Keratinocyte (primary cell): ENCODE measurements at places on chromosomes 3 and 15.

- DNase-seq = no peak
Measured at GRCh38 chr15:59998305-59998949, 5.7 kb upstream of the FOXB1 start.

DNA sequence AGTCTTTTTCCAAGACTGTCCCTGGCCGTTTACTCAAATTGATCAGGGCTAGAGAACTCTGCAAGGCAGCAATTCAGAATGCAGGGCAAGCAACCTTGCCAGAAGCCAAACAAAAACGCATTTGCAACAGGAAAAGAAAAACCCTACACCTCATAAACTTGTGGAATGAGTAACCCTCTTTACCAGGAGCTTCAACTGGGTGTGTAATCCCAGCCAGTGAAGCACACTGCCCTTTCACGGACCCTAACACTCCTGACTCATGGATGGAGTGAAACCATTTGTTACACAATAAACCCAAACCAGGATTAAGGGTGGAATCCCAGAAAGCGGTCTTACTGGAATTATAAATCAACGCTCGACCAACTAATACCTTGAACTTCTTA, 14.8 kb upstream of the LDHAL6B start:
- DNase-seq = peak; percentile 73

GRCh38 chr3:119562307-119562961, 3.0 kb upstream of the CD80 start:
- no peak for DNase-seq

GRCh38 chr3:185399737-185400667, 37.1 kb downstream of the MAP3K13 start:
- no peak for DNase-seq

DNA sequence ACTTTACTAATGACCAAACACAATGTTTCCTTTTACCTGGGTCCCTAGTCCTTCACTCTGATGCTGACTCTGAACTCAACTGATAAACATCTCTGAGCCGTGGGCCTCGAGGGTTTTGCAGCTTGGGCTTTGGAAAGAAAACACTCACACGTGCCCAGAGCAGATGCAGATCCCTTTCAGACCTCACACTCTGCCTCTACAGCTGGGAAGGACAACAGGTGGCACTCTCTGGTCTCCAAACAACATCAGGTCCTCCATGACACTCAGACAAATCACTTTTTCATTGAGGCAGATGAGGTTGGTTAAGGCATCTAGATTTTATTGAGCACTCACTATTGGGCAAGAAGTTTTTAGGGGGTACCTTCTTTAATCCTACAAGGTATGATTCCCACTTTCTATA, 64.7 kb upstream of the NTRK3 start:
- DNase-seq = no peak

GRCh38 chr3:17213102-17213501, 328.3 kb downstream of the PLCL2 start:
- DNase-seq = no peak

GRCh38 chr15:95503640-95504225, 826.8 kb upstream of the NR2F2 start:
- no peak for DNase-seq

- DNase-seq = no peak
Measured at GRCh38 chr3:183116025-183116614, 16.8 kb upstream of the MCCC1 start.

DNA sequence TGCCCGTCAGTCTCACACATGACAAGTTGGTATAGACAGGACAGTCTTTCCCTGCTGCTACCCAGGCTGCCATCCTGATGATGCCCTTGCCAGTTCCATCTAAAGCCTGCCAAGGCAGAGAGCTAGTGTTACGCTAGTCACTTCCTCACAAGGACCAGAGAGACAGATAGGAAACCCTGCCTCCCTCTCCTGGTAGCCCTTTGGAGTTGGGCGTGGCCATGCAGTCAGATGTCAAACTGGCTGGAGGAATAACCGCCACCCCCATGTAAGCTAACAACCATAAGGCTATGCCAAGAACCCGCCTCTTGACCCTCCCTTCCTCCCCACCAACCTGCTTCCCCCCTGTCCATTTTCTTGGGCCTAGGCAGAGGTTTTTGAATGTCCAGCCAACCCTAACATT, 2.8 kb downstream of the TMEM115 start:
- no peak for DNase-seq

GRCh38 chr15:78353093-78353492, 12.9 kb downstream of the CRABP1 start:
- DNase-seq = no peak

GRCh38 chr3:191531434-191531972, 70.5 kb downstream of the PYDC2 start:
- no peak for DNase-seq

DNA sequence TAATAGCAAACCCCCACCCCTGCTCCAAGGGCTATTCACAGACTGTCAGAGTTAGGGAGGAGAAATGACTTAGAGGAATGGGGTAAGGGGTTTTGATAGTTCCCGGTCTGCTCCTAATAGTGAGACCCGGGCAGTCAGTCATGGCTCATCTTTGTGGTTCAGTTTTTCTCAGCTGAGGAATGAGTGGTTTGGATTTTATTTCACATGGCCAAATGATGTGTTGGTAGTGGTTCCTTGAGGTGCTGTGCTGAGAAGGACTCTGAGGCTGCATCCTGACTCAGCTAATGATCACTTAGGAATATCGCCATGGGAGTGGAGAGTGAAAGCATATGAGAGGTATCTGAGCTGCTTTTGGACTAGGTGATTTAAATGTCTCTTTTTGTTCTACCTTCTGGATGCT, 80.2 kb downstream of the LPP start:
- no peak for DNase-seq

GRCh38 chr3:195708626-195709481, 11.9 kb upstream of the MUC20 start:
- no peak for DNase-seq

GRCh38 chr3:69051756-69052471, at the start of gene TMF1:
Gene TMF1, minus strand, starts transcription at chr3:69052333. Its CDS starts 247 bp downstream, at chr3:69052086.
- peak; percentile 93 for DNase-seq

- DNase-seq = no peak
Measured at GRCh38 chr3:57998366-57999283, 9.6 kb upstream of the FLNB start.

- no peak for DNase-seq
Measured at GRCh38 chr3:162665684-162666391, 1169.2 kb downstream of the OTOL1 start.

DNA sequence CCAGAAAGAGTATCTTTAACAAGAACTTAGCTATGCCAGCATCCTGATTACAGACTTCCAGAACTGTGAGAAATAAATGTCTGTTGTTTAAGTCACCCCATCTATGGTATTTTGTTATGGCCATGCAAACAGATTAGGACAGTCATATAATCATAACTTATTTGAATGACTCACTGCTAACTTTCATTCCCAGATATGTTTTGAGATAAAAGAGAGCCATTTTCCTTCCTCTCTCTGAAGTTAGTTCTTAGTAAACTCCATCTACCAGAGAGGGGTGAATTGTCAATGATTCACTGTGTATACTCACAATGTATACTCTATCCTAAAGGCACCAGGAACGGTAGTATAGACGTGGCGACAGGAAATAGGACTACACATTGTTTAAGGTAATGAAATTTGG, 179.4 kb upstream of the DPH6 start:
- DNase-seq = no peak

DNA sequence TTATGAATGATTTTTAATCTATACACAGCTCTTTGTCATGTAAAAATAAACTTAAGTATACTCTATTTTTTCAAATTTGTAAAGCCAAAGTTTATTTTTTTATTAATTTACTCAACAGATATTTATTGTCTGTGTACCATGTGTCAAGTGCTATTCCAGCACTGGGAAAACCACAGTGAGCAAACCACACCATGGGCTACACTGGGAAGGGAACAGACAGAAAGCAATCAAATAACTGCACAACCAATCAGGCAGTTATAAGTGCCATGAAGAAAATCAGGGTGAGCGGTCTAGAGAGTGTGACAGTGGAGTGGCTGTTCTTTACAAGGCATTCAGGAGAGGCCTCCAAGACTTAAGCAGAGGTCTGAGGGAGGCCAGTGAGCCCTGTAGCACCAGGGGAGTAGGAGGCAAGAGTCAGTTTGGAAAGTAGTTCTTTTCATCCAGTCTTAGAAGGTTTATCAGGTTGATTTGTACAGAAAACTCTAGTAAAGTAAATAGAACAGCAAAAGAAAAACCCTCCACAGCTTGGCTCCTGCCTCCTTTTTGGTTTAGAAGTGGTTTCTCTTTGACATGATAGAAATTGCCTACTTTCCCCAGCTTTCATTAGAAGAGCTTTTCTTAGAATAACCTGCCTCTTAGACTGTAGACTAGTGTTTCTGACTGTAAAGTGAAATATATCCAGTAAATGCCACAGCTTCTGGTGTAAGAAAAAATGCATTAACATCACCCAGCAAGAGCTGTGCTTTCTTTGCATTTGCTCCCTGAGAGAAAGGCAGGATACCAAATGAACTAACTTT, 13.7 kb downstream of the EIF2AK4 start:
- DNase-seq = no peak

GRCh38 chr15:64634576-64635498, 140.6 kb downstream of the RBPMS2 start:
- DNase-seq = no peak

DNA sequence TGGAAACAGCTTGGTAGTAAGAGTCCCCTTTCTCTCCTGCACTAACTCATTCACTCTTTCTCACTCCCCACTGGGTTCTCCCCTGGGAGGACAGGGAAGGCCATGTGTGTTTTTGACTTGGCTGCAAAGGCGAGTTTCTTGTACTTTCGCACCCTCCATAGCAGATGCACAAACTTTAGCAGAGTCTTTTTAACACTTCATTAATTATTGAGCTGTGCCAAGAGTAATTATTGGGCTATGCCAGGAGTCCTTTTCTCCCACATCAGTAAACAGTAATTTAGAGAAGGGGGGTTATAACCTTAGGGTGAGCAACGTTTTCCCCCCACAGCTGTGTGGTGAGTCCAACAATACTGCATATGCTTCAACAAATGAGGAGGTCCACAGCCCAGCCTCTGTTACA, 224.4 kb upstream of the ATP11B start:
- DNase-seq = no peak

DNA sequence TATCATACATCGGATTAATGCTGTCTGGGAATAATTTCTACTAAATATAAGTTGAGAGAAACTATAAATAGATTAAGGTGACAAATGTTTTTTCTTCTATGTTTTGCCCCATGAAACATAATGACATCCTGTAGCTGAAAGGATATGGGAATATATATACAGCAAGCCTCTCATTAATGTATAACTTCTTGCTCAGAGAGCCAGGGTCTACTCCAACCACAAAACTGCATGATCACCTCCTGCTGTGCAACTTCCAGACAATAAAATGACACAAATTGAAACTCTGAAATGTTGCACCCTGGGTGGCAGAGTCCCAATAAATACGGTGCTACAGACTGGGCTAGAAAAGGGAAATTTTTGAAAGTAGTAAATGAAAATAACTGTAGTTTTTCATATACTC, 571.9 kb upstream of the CBLB start:
- DNase-seq = no peak

- no peak for DNase-seq
Measured at GRCh38 chr15:46296797-46297196, 662.0 kb downstream of the SQOR start.

- DNase-seq = no peak
Measured at GRCh38 chr15:67515557-67515956, 5.4 kb upstream of the C15orf61 start.

GRCh38 chr3:144437989-144438388, 466.4 kb downstream of the DIPK2A start:
- no peak for DNase-seq

DNA sequence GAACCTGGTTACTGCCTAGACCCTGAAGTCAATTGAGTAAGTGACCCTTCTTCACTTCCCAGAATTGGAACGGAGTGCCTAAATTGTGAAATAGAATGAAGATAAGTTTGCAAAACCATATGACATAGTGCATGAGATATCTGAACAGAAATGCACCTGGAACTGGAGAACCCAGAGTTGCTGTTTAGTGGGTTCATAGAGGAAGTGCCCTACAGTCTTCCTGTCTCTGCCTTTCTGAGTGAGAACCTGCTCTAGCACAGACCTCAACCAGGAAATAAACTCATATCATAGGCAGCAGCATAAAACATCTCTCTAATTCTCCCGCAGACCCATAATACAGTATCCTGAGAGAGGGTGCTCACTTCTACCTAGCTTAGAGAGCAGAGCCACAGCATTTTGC, 82.9 kb downstream of the EOMES start:
- DNase-seq = no peak

- no peak for DNase-seq
Measured at GRCh38 chr15:62994439-62994838, 48.1 kb upstream of the TPM1 start.

DNA sequence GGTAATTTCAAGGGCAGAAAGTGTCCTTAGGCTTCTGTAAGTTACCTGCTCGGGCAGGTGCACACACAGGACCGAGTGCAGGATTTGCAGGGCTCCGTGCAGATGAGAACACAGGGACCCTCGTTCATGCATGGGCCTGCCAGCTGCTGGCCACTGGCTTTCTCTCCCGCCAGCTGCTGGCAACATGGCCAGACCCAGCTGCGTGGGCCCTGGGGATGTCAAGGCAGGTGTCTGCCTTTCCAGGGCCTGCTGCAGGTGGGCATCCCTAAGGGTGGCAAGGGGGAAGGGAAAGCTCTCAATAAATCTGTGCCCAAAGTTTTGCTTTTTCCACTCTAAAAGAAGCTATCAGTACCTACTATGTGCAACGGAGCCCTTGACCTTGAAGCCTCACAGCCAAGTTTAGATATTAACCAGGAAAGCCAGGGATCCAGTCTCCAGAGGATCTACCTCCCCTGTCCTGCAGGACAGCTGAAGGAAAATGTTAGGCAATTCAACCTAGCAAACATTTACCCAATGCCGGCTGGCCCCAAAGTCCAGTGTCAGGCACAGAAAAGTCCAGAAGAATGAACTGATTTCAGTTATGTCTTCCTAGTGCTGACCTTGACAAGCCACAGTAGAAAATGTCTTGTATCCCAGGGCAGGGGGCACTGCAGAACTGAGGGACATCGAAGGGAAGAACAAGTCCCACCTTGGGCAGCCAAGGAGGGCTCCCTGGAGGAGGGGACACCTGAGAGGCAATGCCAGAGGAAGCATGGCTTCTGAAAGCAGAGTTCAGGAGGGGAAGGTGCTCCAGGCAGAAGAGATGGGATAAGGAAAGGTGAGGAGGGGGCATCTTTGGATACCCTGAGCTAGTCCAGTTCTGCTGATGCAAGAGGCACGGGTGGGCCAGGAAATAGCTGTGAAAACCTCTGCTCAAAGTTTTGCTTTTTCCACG, 26.4 kb downstream of the NUP210 start:
- DNase-seq = no peak

GRCh38 chr3:56087451-56088053, 380.7 kb downstream of the ERC2 start:
- DNase-seq = no peak

DNA sequence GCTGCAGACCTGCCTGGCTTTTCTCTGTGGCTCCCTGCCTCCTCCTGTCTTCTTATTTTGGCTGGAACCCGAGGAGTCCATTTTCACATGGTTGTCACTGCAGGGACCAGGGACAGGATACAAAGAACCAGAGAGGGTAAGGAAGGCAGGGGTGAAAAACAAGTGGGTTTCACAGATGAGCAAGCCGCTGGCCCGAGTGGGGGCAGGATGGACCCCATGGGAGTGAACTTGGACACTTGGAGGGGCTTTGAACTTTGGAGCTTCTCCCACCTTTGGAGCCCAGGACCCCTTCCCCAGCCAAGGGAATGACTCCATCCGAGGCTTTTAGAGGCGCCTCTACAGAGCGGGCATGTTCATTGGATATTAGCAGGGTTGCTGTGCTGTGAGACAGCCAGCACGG, 26.9 kb upstream of the ADCY5 start:
- DNase-seq = no peak
